ENCODE measurements at places on chromosomes 4 and X.

GRCh38 chr4:127843704-127844600 lies 36.7 kb upstream of the PLK4 start:
- no peak for DNase-seq

DNA sequence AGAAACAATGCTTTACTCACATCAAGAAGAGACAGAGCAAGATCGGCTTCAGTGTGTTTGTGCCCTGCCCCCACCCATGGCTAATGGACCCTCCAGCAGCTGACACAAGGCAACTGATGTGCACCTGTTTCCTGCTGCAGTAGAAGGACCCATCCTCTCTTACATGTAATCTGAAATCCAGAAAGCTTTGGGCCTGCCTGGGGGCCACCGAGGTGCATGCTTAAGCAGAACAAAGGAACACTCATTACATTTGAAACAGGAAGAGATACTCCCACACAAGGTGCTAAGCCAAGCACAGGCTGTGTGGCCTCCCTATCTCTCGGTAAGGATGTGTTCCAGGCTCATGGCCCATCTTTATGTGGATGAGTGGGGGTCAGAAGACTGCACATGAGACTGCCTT lies 338.0 kb downstream of the SPOCK3 start:
- DNase-seq = no peak

DNA sequence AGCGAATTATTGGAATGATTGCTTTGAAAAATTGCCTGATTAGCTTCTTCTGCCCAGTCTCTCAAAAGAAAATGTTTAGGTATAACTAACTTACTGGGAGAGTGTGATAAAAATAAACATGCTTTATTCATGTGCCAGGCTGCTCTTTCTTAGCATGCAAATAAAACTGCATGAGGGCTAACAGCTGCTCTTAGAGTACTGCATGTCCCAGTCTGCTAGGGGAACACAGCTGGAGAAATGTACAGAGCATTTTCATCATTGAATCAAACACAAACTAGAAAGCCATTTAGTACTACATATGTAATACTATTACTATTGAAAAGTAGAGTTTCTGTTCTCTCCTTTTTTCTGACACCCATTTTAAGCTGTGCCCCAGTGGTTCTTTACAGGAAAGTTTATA lies 726.0 kb downstream of the GRID2 start:
- DNase-seq = no peak

DNA sequence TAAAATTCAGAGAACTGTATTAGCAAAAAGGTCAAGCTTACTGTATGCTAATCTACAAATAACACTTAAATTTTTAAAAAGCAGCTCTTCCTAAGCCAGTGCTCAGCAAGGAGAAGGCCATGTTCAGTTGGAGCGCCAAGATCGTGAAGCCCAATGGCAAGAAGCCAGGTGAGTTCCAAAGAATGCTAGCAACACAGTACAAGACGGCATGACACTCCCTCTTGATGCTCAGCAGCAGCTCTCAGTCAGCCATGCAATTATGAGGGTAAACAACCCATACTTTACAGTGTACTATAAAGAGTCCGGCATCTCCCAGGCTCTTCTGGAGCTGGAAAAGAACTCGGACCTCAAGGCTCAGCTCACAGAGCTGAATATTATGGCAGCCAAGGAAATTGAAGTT lies 34.9 kb downstream of the STX18 start:
- DNase-seq = peak; percentile 7

DNA sequence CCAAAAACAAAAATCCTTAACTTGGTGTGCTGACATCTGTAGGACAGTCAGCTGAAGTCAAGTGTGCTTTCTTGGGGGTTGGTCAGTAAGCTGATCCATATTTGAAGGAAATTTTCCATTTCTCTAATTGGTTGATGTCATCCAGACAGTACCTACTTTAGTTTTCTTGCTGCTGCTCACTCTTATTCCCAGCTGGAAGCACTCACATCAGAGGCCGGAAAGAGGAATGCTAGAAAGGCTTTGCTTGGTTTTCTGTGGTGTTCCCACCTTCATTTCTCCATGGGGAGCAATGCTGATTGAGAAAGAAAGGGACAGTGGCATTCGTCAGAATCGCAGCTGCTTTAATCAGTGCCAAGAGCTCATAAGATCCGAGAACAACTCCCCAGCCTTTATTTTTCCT lies 227.0 kb downstream of the C4orf33 start:
- no peak for DNase-seq

All from NCI-H1105 treated with DMSO at 0.1 percent for 48 hours (cell line).